ENCODE measurements at places on chromosomes 16 and 17.

GRCh38 chr16:35214840-35215239 lies 1755.4 kb downstream of the TP53TG3F start:
- DNase-seq = no peak

GRCh38 chr17:82214012-82214628 lies 1.5 kb upstream of the CCDC57 start:
- peak; percentile 72 for DNase-seq

DNA sequence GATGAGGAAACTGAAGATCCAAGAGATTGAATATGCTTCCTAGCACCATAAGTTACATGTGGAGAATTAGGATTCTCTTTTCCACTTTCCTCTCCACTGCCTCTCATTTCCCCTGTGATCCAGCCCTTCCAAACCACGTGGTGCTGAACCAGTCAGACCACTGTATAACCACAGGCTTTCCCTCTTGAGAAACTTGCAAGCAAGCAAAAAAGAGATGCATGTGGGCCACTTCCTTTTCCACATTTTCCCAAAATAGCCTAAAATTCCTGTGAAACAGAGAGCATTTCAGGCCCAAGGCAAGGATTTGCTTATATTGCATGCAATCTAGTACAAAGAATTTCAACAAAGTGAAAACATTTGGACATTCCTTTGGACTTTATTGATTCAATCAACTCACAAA lies 59.3 kb upstream of the KSR1 start:
- no peak for DNase-seq

GRCh38 chr16:86120201-86121192 lies 221.5 kb downstream of the IRF8 start:
- no peak for DNase-seq

DNA sequence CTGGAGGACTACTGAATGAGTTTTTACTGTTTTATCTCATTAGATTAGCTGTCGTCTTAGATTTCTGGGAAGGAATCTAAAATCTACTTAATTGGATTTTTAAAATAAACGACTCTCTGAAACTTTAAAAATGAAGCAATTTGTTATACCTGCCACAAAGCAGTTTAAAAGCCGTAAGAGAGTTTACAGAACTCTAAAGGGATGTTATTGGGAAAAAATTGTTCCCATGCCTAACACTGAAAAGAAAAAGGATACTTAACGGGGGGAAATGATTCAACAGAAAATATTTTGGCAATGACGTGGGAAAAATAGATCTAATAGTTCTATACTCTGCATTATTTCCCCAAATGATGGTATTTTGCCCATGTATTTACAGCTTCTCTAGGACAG lies 27.0 kb downstream of the ARHGAP17 start:
- DNase-seq = no peak

- DNase-seq = no peak
Observed at GRCh38 chr17:62617894-62618472, 9.5 kb upstream of the MRC2 start.

GRCh38 chr16:82344157-82344556 lies 174.1 kb upstream of the MPHOSPH6 start:
- DNase-seq = no peak

GRCh38 chr17:4577386-4577993 lies 6.8 kb upstream of the SMTNL2 start:
- no peak for DNase-seq

GRCh38 chr16:56600398-56600999 lies 7.9 kb upstream of the MT2A start:
- no peak for DNase-seq

DNA sequence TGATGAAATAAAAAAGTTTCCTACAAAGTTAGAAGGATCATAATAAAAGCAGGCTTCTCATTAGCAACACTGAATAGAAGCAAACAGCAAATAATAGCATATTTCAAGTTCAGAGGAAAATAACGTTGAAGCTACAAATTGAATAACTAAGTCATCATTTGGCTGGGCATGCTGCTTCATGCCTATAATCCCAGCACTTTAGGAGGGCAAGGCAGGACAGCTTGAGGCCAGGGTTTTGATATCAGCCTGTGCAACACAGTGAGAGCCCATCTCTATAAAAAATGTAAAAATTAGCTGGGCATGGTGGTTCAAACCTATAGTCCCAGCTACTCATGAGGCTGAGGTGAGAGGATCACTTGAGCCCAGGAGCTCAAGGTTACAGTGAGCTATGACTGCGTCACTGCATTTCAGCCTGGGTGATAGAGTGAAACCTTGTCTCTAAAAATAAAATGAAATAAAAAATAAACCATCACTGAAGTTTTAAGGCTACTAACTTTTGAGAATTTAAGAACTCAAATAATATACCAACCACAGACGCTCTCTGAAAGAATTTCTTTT lies 25.5 kb downstream of the NCOR1 start:
- DNase-seq = no peak

DNA sequence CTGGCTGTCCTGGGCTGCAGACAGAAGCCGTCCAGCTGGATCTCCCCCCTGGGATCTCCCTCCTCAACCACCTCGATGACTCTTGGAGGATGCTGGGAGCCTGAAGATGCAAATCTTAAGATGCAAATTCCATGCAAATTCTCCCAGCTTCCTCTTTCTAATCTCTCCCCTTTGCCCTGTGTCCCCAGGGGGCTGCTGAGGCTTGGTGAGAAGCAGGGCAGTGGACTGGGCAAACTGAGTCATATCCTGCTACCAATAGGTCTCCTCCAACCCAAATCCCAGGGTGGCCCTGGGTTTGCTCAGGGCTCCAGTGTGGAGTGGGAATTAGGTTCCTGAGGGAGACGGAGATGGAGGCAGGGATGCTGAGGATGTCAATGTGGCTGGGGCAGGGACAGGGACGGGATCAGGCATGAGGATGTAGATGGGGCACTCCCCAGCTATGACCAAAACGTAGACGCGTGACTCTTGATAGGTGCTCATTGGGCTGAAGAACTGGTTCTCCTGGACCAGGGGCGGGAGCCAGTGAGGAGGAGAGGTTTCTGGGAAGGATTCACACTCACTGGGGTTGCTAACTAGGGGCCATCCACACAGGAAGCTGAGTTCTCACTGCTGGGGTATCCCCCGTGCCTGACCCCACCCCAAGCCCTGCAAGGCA lies 3.6 kb upstream of the ALOX12B start:
- DNase-seq = no peak

- DNase-seq = no peak
Observed at GRCh38 chr16:23027386-23027785, 121.9 kb downstream of the USP31 start.

DNA sequence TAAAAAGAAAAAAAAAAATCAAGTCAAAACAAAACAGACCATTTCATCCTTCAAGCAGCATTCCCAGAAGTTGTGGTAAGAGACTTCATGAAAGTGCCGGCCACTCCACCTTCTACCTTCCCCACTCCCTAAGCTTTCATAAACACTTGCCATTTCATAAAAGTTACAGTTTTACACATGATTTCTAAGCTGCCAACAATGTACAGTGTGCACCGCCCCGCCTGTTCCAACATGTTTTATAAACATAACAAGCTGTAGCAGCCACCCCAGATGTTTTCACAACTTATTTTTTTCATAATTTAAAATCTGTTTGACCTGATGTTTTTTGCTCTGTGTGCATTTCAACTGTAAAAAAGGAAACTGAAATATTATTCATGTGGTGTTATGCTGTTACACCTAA lies 608.1 kb downstream of the TOX3 start:
- DNase-seq = no peak

DNA sequence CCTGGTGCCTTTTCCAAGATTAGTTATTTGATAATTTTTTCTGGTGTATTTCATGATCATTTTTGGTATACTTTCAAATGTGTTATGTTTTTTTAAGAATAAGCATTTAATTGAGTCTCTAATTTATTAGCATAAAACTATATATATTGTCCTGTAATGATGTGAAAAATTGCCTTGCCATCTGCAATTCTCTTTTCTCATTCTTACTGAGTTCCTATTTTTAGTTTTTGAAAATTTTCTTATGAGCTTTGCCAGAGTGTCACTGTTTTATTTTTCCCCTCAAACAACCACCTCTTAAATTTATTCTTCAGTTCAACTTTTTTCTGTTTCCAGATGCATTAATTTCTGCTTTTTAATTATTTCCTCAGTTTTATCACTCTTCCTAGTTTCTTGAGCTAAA lies 59.3 kb downstream of the PRKCB start:
- no peak for DNase-seq

GRCh38 chr16:51420247-51420646 lies 269.2 kb upstream of the SALL1 start:
- DNase-seq = no peak

GRCh38 chr17:49891694-49892389 lies 44.0 kb upstream of the TAC4 start:
- no peak for DNase-seq

DNA sequence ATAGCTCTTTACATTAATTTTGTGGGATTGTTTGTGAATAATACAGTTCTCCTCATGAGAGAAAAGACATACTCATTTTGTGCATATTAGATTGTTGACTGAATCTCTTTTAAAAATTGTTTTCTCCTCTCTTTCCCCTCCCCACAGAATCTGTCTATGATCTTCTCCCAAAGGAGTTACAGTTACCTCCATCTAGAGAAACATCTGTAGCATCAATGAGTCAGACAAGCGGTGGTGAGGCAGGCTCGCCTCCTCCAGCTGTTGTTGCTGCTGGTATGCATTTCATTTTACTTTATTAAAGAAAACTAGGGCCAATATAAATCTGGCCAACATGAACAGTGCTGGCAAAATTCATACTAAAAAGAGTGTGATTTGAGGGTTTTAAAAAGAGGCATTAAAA lies 60.5 kb downstream of the NFAT5 start:
- DNase-seq = no peak

DNA sequence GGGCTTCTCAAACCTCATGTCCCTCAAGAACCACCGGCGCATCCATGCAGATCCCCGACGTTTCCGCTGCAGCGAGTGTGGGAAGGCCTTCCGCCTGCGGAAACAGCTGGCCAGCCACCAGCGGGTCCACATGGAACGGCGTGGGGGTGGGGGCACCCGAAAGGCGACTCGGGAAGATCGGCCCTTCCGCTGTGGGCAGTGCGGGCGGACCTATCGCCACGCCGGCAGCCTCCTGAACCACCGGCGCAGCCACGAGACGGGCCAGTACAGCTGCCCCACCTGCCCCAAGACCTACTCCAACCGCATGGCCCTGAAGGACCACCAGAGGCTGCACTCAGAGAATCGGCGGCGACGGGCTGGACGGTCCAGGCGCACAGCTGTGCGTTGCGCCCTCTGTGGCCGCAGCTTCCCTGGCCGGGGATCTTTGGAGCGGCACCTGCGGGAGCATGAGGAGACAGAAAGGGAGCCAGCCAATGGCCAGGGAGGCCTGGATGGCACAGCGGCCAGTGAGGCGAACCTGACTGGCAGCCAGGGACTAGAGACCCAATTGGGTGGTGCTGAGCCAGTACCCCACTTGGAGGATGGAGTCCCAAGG lies 5.9 kb downstream of the ZNF646 start:
- no peak for DNase-seq

GRCh38 chr16:23754594-23755483 lies at the start of gene CHP2:
Gene CHP2, plus strand, starts transcription at chr16:23755026. Its CDS starts 24 bp downstream, at chr16:23755050.
- no peak for DNase-seq

DNA sequence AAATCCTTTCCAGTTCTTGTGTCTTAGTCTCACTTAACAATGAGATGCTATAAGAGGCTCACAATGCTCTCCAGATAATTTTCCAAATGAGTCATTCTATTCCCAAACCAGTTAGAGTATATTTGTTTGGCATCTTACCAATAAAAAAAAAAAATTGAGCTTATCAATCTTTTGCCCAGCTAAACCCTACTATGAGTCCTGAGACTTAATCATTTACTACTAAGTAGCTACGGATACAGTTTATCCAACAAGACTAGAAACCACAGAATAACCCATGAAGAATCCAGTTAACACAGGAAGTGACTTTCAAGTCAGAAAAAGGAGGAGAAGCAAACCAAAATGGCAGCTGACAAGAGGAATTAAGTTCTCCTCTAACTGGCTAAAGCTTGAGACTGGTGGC lies 330.3 kb upstream of the XYLT1 start:
- DNase-seq = no peak
